Left lung (tissue), 14 donors: ENCODE measurements at places on chromosomes 2 and 18. TPM values are rescaled to one million over a fixed set of nuclear protein-coding genes. Genes with fewer than 3 reads are reported as not detected.
A peak's percentile ranks its signal among the peaks of the same experiment; 100 is the strongest.

The HSBP1L1 gene
- 38.5 TPM for total RNA-seq

The OTX1 gene
- 0.55 TPM for total RNA-seq

The RNF152 gene
- total RNA-seq, result 15.5 TPM

The BMP10 gene
- not detected for total RNA-seq

The CDCA7 gene
- total RNA-seq, result 2.3 TPM

The TUBA4A gene
- total RNA-seq, result 65.0 TPM

The TNFAIP6 gene
- total RNA-seq, result 7.3 TPM

- DNase-seq, result no peak
These were observed 181.6 kb downstream of the BCL2 start for GRCh38 chr18:63137999-63138435.

GRCh38 chr18:57618910-57619309, 2.7 kb downstream of the NARS1 start:
- DNase-seq, result no peak

DNA sequence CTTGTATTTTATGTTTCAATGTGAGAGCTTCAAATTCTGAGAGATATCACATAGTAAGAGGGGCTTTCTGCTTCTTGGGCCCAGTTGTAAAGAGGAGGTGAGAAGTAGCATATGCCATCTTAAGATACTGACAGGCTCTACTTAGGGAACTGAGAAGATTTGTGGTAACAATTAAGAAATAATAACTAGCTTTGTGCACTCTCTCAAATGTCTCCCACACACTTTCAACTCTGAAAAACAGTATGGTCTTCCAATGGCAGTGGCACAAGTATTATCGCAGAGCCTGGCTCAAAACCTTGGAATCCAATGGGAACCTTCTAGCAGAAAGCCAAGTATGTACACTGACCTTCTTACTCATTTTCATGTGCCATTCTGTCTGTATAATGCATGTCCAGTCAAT, 80.3 kb upstream of the FAM237A start:
- no peak for DNase-seq

GRCh38 chr2:234719116-234719716, 222.3 kb upstream of the ARL4C start:
- DNase-seq, result no peak

DNA sequence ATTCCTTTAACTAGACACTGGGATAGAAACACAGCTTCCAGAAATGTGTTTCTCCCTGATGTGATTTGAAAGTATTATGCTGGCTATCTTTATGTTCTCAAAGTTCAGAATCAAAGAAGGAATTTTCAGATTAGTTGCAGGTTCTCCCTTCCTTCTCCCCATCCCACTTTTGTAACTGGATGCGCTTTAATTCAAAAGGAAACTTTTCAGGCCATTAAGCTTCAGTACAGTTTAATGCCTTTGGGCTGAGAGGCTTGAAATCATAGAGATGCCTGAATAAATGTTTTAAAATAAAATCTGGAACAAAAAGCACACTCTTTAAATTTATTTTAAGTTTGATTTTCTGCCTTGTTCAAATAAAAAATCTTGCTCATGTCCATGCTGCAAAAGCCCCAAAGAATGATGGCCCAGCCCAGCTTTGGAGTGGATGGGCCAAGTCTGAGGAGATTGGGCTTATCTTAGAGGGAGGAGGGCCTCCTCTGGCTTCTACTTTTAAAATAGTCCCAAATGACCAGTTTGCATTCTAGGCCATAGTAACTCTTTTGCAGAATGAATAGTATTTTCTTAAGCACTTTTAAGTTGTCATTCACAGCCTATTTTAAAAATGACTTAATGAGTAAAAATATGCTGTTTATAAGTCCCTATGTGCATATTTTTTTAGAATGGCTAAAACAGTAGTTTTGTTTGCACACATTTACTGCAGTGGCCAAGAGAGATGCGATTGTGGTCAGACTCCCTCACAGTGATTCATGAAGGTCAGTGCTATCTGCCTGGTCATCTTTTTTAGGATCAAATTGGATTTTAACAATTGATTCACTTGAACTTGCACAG, 129.2 kb downstream of the MTX2 start:
- DNase-seq, result no peak

DNA sequence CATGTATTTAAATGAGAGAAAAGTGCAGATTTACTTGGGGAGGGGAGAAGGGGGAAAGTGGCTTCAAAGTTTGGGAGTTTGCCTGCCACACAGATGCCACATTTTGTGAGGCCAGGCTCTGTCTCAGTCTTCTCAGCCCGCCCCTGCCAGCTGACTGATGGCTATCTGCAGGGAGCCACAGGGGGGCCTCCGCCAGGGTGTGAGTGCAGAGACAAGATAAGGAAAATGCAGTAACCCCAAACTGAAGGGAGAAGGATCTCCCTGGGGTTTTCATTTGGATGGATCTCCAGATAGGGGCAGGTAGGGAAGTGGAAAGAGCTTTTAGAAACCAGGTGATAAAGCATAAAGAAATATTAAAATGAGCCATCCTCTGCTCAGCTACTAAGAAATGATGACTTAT, 128.8 kb downstream of the ZNF521 start:
- DNase-seq, result no peak

DNA sequence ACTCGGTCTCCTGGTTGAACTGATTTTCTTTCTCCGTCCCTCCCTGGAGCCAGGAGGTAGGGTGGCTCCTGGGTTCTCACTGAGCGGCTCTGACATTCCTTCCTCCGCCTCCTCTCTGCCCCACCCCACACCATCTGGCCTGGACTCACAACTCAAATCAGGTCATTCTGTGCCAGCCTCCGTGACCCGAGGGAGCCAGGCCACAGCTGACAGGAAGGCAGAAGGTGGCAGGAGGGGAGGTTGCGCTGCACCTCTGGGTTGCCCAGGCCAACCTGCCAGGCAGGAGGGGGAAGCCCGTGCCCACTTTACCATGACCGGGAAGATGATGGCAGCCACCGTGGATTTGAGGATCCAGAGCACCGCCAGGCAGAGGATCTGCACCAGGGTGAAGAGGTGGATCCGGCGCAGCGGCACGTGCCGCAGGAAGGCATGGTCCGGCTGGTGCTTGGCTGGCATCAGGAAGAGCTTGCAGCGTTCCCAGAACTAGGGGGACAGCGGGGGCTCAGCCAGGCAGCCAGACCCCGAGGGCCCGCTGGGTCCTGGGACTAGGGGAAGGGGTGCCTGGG, 28.3 kb downstream of the MTHFD2 start:
- DNase-seq, result no peak

DNA sequence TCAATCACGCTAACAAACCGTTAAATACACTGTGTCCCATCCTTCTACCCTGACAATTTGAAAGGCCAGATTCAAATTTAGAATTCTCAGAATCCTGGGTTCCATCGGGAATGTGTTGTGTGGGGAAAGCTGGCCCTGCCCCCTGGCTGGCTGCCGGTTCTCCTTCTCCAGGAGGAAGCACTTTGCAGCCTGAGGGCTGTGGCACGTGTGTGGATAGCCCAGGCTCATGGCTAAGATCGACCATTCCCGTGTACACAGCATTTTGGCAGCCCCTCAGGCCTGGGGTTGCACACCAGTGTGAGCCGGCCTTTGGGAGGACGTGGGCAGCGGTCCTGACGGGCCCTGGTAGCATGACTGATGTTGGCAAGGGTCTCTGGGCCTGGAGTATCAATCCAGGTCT, 51.0 kb upstream of the ROCK2 start:
- no peak for DNase-seq

GRCh38 chr18:4511166-4511565, 56.1 kb upstream of the DLGAP1 start:
- no peak for DNase-seq

- no peak for DNase-seq
These were observed 93.0 kb downstream of the DPP4 start for GRCh38 chr2:161980976-161981375.

- no peak for DNase-seq
These were observed 29.7 kb downstream of the DNMT3A start for GRCh38 chr2:25311865-25312575.

DNA sequence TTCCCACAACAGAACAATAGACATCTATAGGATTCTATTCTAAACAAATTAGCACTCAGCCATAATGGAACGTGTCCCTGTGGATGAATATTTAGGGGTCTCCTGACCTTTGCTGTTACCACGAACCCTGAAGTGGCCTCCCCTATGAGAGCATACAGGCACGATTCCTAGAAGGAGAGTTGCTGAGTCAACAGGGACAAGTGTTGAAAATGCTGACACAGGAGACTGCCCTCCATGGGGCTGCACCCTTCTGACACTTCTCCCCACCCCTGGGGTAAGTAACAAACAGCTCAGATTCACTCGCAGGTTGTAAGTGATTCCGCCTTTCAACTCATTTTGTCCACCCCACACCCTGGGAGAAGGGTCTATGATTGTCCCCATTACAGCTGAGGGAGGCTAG, 14.1 kb upstream of the STK25 start:
- DNase-seq, result no peak

- no peak for DNase-seq
These were observed 37.1 kb downstream of the EXOC6B start for GRCh38 chr2:72788756-72789155.

DNA sequence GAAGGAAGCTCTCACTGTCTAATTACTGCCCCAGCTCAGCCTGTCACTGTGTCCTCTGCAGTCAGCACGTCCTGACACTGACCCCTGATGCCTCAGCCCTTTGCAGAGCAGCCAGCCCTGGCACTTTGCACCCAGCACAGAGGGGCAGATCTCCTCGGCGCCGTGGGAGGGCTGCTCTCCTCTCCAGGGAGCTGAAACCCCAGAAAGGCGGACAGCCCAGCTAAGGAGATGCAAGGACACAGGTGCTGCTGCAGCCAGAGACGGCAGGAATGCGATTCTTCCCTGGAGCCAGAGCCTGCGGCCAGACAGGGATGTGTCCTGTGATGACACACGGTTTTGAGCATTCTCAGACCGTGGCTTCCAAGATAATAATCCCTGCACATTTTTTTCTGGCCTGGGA, 34.5 kb upstream of the SIX3 start:
- DNase-seq, result no peak

GRCh38 chr2:31555967-31556706, 24.6 kb downstream of the SRD5A2 start:
- DNase-seq, result no peak

DNA sequence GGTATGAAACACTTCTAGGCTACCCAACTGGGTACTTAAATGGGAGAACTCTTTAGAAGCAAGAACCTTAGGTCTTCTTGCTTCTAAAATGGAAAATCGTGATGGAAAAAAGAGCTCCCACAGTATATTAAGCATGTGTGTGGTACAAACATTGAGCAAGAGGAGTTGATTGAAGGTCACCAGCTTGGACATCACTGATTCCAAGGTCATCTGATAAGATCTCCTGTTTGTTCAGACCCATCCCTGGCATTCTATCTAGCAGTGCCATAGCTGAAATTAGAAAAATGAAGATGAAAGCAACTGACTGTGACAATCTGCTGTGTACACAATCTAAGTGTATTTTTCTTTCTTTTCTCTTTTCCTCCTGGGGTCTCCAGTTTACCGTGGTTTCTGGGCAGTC, 35.7 kb downstream of the TMEM182 start:
- no peak for DNase-seq

- DNase-seq, result no peak
These were observed 247.9 kb downstream of the NDUFA10 start for GRCh38 chr2:239777219-239777618.

- DNase-seq, result no peak
These were observed 357.4 kb downstream of the AKAIN1 start for GRCh38 chr18:4839639-4840038.

DNA sequence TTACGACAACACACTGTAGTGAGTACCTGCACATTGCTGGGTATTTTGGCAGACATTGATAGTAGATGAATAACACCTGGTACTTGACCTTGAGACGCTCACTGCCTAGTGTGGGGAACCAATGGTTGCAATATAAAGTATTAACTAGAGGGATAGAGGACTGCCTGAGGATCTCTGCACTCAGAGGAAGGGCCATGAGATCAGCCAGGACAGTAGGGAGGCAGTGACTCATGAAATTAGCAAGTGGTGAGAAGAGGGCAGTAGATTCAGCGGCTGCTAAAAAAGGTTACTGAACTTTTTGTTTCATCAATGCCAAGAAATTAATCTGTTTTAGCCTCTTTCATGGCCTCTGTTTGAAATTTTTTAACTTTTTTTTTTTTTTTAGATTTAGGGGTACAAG, 250.8 kb upstream of the TCF4 start:
- no peak for DNase-seq

GRCh38 chr2:229931241-229931640, 8.9 kb downstream of the FBXO36 start:
- DNase-seq, result no peak

DNA sequence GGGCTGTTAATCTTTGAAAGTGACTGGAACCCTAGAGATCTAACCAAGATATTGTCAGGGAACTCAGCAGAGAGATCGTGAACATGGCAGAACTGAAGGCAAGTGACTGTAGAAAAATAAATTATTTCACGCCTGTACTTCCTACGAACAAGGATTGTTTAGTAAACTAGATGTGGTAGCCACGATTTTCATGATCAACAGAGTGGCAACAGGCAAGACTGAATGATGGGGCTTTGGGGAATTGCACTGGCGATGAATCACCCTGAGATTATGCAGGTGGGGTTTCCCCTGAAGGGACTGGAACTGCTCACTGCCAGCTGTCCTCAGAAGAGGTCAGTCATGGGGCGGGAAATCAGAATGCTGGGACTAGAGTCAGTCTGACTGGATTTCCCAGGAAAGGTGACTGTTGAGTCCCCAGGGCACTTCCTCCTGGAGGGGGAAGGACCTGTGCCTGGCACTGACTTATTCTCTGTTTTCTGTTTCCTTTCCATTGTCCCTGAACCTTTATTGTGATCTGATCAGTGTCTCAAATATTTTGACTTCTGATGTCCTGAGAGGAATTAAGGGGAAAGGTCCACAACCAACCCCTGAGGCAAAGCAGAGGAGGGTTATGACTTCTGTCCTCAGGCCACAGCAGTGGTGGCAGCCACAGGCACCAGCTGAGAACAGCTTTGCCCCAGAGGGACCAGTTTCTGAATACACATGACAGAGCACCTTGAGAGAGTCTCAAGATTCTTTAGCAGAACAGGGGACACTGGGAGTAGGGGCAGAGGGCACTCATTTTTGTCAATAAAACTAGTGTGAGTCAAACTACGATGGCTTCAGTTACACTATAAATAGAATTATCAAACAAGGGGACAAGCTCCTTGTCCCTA, 70.0 kb downstream of the NAB1 start:
- DNase-seq, result no peak

GRCh38 chr18:48834413-48835031, 116.2 kb downstream of the SMAD7 start:
- peak; percentile 51 for DNase-seq

- DNase-seq, result no peak
These were observed 64.0 kb downstream of the AAK1 start for GRCh38 chr2:69579536-69579935.

- no peak for DNase-seq
These were observed 203.0 kb upstream of the KCNJ3 start for GRCh38 chr2:154495455-154495868.
